K562 (cell line): ENCODE measurements at places on chromosomes 2 and 18. TPM values are rescaled to one million over a fixed set of nuclear protein-coding genes. Genes with fewer than 3 reads are reported as not detected.

DNA sequence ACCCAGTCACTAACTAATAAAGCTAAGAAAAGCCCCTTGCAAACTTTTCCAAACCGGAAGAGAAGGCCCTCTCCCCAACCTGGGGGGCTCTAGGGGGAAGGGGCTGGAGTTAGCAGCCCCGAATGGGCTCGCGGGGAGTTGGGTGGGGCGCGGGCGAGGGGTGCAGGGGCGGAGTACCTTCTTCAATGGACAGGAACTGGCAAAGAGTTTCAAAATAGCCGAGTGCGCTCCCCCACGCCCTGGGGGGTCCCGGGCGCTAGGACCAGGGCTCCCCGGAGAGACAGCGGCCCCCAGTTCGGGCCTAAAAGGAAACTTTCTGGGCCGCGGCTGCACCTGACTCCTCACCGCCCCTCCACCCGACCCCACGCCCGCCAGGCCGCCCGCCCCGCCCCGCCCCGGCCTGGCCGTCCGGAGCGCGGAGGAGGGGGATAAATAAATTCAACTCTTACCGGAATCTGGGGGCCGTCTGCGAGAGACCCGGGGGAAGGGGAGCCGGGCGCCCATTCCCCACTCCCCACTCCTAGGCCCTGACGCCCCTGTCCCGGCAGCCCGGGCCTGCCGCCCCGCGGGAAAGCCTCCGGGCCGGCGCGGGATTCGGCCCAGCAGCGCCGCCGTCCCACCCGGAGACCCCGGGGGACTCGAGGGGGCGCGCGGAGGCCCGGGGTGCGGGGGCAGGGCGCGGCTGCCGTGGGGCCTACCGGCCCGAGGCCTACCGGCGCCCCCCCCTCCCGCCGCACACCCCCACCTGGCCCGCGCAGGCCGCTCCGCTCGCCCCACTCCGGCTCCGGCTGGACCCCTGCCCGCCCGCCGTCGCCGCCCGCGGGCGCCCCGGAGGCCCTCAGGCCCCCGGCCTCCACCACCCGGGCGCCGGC lies 868 bp downstream of the INO80D start:
- DNase-seq: peak; percentile 43

GRCh38 chr2:216922175-216922780 lies 62.4 kb upstream of the TNP1 start:
- DNase-seq: no peak

DNA sequence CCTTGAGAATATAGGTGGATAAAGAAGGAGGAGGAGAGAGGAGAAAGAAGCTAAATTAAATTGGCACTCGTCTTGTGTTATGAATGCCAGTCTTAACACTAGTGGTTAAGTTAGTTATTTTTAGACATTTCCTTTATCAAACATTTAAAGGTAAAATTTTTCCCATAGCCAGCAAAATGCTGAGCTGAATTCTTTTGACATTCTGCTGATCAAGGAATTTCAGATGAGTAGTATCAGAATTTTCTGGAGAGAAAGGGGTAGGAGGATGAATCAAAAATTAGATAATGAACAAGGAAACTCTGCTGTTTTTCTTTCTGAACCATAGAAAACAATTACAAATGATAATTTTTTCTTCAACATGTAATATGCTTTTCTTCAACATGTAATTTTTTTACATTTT lies 52.5 kb downstream of the ASXL3 start:
- DNase-seq: no peak

DNA sequence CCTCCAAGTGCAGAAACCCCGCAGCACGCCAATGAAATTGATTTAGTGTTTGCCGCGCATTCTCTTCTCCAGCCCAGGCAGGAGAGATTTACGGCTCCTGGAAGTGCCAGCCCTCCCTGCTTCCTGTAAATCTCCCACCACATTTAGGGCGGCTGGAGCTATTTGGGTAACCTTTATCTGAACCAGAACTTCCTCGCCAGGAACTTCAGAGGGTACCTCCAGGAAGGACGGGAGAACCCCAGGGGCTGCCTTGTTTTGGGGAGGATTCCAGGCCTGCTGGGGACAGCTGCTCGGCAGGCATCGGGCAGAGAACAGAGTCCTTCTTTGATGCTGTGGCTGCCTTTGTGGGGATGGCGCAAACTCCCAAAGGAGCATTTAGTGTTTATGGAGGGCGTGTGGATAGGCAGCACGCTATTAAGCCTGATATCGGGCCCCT lies 122.0 kb upstream of the MYCN start:
- DNase-seq: no peak

DNA sequence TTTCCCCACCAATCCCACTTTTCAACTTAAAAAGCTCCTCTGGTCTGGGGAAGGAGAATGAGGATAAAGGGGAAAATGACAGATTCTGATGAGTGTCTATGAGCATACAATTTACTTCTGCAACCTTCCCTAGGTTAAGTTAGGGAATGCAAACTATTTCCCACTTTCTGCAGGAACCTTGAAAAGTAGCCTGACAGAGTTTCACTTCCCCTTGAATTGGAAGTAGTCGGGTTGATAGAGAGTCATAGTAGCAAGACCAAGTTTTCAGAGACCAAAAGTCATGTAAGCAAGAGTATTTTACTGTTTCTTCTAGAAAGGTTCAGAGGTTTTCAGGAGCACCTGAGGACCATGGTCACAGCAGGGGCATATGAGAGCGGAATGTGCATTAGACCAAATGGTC lies 815.1 kb downstream of the CPS1 start:
- DNase-seq: no peak

DNA sequence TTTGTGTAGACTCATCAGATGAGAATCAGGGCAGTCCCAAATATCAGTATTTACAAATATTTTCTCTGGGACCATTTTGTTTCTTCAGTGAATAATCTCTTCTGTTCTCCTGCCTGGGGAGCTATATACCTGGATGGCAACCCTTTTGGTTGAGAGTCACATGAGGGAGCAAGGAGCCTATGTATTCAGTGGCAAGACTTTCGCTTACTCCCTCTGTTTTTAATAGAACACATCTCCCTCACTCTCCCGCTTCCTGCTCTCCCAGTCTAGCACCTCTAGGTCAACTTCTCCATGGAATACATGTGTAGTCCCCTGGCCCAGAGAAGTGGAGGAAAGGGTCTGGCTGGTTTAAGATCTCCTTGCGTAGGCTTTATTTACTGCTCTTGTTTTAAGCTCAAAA lies 600.3 kb downstream of the CCDC85A start:
- DNase-seq: no peak

DNA sequence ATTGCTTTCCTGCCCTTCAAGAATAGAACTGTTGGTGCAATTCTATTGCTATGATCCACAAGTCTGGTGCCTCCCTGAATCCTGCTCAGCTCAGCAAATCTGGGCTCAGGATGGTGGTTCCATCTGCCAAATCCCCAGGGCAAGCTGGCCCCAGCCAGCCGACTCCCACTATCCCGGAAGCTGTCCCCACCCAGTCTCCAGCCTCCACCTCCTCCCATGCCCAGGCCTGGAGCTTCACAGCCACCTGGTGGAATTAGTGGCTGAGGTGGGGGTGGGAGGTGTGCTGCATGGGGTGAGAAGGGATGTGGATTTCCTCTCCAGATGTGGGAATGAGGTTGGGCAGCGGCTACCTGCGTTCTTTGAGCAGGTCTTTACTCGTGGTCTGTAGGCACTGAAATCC lies 119.3 kb upstream of the SMAD2 start:
- no peak for DNase-seq

DNA sequence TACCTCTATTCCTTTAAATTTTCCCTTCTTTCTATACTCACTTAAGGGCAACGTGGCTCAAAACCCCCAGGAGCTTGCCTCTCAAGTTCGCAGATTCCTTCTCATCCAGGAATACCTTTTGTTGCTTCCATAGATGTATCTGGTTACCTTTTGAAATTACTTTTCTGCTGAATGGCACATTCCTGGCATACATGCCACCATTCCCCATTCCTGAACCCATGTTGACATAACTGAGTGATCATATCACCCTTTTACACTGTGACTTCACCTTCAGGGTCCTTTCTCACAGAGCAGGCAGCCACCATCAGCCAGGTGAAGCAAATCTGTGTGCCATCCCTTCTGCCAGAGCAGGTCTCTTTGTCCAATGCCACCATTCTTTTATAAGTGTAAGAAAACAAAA lies 615.8 kb downstream of the ARHGAP15 start:
- no peak for DNase-seq

DNA sequence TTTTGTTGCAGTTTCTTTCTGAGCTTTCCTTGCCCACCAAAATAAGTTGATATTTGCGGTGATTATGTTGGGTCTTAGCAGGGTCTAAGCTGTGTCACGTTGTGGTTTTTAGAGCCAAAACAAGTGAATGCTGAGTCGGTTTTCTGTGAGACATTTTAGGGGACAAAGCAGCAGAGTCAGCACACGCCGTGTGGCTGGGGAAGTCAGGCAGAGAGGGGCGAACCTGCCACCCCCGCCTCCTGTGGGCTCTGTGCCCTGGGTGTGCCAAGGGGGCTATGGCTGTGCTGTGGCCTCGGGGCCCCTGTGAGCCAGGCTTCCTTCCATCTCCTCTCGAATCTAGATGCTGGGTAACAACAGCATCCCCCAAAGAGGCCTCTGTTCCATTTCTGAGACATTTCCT lies 30.8 kb upstream of the TMEM87B start:
- no peak for DNase-seq

DNA sequence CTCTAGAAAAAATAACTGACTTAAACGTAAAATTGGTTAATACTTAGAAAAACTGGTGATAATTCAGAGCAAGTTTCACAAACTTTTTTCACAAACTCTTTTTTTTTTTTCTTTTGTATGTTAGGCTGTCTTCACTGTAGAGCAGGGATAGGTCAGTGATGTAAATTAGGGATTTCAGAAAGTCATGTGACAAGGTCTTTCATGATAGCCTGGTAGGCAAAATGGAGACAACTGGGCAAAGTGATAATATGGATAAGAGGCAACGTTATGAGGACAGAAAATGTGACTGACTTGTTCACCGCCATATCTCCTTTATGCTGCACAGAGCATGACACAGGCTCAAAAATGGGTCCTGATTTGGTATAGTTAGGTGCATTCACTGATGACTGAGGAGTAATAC lies 39.4 kb upstream of the BBS5 start:
- no peak for DNase-seq

GRCh38 chr2:222423632-222424275 lies 589 bp upstream of the SGPP2 start:
- no peak for DNase-seq

- DNase-seq: peak; percentile 46
Measured at GRCh38 chr2:232537079-232537478, 2.4 kb upstream of the CHRNG start.

DNA sequence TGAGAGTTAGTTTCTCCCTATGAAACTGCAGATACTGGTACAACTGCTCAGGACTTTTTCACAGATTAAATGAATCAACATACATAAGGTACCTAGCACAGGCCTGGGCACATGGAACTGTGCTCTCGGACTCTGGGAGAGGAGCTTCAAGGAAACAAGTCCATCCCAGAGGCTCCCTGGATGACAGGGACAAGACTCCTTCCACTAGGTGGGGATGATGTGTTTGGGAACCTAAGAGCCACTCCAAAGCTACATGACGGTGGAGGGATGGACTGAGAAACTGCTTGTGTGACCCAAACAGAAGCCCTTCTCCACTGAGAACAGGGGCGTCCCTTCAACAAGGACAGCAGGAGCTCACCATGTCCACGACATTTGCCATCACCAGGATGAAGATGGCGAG lies 37.1 kb downstream of the CENPO start:
- no peak for DNase-seq

GRCh38 chr2:40204268-40204667 lies 247.6 kb downstream of the SLC8A1 start:
- no peak for DNase-seq

GRCh38 chr18:77970814-77971213 lies 721.2 kb downstream of the GALR1 start:
- DNase-seq: no peak

- no peak for DNase-seq
Measured at GRCh38 chr2:1421731-1422130, 8.5 kb downstream of the TPO start.

DNA sequence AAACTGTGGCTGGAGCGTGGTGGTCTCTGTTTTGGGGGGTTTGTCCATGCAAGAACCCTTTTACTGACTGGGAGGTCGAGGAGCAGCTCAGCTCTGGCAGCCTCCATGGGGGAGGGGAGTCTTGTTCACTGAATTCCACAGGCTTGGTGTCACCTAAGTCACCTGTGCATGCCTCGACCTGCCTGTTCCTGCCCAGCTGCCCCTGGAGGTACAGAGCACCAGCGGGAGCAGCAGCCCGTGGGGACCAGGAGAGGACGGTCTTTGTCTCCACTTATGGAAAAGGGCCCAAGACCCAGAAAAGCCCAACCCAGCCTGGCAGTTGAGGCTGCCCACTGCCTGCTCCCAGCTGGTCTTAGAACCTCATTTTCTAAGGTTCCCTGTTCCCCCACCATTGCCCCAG lies 168.7 kb upstream of the AGAP1 start:
- no peak for DNase-seq

GRCh38 chr2:40546439-40547191 lies 94.7 kb upstream of the SLC8A1 start:
- no peak for DNase-seq

- no peak for DNase-seq
Measured at GRCh38 chr2:133937669-133938068, 316.2 kb upstream of the MGAT5 start.

GRCh38 chr18:57428221-57429150 lies 6.7 kb upstream of the ONECUT2 start:
- DNase-seq: no peak

GRCh38 chr2:5360081-5360480 lies 332.1 kb upstream of the SOX11 start:
- no peak for DNase-seq

DNA sequence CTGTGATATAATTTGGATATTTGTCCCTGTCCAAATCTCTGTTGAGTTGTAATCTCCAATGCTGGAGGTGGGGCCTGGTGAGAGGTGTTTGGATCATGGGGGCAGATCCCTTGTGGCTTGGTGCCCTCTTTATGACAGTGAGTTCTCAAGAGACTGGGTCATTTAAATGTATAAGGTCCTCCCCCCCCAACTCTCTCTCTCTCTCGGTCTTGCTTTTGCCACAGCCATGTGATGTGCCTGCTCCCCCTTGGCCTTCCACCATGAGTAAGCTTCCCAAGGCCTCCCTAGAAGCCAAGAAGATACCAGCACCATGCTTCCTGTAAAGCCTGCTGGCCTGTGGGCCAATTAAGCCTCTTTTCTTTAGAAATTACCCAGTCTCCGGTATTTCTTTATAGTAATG lies 58.6 kb downstream of the FN1 start:
- DNase-seq: no peak

GRCh38 chr2:127085317-127085681 lies 21.7 kb downstream of the BIN1 start:
- DNase-seq: no peak

- no peak for DNase-seq
Measured at GRCh38 chr2:233450864-233451575, 96.7 kb downstream of the DGKD start.

Gene SKA1
- 38.1 and 41.2 TPM in 2 replicates for total RNA-seq

Gene FOXI3
- total RNA-seq: not detected in 2 replicates

Gene TTN
- 0.07 and 0.20 TPM in 2 replicates for total RNA-seq

Gene ALPP
- not detected in 2 replicates for total RNA-seq

Gene CD207
- total RNA-seq: not detected in 2 replicates

Gene AOX1
- total RNA-seq: 0.55 and 0.69 TPM in 2 replicates

Gene PSMA8
- total RNA-seq: not detected in 2 replicates

Gene SP100
- 22.5 and 30.9 TPM in 2 replicates for total RNA-seq

Gene ACTG2
- total RNA-seq: 0.60 and 0.67 TPM in 2 replicates
